Hematopoietic multipotent progenitor cell (in vitro differentiated cells): ENCODE measurements at places on chromosomes 2 and 18. TPM values are rescaled to one million over a fixed set of nuclear protein-coding genes. Genes with fewer than 3 reads are reported as not detected.

CHRND gene
- not detected for total RNA-seq

SYT4 gene
- total RNA-seq = under 0.01 TPM

PKDCC gene
- total RNA-seq = 0.27 TPM

MAP3K19 gene
- total RNA-seq = under 0.01 TPM

RAB12 gene
- total RNA-seq = 4.8 TPM

FOXI3 gene
- not detected for total RNA-seq

GRHL1 gene
- total RNA-seq = 0.54 TPM

- DNase-seq = no peak
Measured at GRCh38 chr18:48959921-48960920, 9.5 kb upstream of the SMAD7 start.

DNA sequence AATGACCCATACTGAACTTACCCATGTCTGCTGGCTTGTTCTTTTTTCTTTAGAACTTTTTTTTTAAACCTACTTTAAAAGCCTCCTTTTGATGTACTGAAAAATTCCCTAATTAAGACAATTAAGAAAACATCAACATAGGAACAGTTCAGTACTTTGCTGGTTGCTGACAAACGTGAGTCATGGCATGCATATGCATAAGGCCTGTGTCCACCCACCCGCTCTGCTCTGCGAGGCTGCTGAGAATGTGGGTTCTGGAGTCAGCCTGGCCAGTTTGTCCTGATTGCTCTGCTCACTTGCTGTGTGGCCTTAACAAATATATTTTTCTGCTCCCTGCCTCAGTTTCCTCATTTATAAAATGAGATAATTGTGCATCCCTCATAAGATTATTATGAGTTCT is 27.3 kb downstream of the LAMA3 start:
- DNase-seq = no peak

- DNase-seq = no peak
Measured at GRCh38 chr2:233758849-233759248, 1.2 kb upstream of the UGT1A1 start.

- DNase-seq = no peak
Measured at GRCh38 chr18:47817017-47817794, 113.3 kb downstream of the SMAD2 start.

DNA sequence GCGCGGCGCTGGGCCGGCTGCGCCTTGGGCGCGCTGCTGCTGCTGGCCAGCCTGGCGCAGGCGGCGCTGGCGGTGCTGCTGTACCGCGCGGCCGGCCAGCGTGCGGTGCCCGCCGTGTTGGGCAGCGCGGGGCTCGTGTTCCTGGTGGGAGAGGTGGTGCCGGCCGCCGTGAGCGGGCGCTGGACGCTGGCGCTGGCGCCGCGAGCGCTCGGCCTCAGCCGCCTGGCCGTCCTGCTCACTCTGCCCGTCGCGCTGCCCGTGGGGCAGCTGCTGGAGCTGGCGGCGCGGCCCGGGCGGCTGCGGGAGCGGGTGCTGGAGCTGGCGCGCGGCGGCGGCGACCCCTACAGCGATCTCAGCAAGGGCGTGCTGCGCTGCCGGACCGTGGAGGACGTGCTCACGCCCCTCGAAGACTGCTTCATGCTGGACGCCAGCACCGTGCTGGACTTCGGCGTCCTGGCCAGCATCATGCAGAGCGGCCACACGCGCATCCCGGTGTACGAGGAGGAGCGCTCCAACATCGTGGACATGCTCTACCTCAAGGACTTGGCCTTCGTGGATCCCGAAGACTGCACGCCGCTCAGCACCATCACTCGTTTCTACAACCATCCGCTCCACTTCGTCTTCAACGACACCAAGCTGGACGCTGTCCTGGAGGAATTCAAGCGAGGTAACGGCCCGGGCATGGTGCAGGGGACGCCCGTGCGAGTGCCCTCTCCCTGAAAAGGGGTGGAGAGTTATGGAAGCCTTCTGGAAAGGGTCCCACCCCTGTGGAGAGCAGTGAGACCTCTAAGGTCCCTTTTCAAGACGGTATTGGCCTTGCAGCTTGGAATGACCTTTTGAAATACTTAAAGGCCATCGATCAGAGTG is 1.0 kb downstream of the CNNM3 start:
- DNase-seq = no peak

GRCh38 chr2:225104971-225105370 is 62.7 kb upstream of the DOCK10 start:
- no peak for DNase-seq

DNA sequence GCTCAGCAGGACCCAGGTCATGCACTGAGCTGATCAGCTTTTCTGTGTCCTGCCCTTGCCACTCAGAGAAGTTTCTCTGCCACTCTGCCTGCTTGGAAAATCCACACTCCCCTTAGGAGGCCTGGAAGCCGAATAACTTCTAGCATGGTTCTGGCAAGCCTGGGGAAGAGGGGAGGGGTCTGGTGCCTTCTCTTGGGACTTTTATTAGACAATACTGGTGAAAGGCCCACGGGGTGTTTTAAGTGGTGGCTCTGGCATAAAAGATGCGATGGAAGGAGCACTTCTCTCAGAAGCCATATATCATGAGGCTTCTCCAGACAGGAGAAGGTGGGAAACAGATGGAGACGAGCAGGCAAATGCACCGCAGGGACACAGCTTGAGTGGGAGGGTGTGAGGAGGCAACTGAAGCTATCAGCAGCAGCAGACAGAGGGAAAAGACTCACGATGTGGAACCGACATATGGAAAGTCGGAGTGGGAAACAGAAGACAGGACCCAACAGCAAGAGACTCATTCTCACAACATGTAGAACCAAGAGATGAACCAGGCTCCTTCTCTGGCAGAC is 141.8 kb upstream of the CTNNA2 start:
- no peak for DNase-seq

DNA sequence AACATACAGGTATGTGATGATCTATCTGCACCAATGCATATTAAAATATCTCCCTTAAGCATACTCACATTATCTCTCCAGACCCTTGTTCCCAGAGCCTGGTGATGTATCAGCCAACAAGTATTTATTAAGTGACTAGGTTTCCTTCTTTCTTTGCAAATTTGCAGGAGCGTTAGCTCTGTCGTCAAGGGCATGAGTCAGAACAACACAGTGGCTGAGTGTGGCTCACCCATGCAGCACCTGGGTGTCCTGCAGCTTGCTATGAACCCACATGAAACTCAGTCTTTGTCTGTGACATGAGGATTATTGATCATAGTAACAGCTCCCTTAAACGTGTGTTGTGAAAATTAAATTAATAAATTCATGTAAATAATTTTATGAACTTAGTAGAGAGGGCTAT is 96.6 kb downstream of the PIEZO2 start:
- DNase-seq = no peak

- DNase-seq = no peak
Measured at GRCh38 chr2:149422337-149422990, 92.1 kb downstream of the LYPD6 start.

DNA sequence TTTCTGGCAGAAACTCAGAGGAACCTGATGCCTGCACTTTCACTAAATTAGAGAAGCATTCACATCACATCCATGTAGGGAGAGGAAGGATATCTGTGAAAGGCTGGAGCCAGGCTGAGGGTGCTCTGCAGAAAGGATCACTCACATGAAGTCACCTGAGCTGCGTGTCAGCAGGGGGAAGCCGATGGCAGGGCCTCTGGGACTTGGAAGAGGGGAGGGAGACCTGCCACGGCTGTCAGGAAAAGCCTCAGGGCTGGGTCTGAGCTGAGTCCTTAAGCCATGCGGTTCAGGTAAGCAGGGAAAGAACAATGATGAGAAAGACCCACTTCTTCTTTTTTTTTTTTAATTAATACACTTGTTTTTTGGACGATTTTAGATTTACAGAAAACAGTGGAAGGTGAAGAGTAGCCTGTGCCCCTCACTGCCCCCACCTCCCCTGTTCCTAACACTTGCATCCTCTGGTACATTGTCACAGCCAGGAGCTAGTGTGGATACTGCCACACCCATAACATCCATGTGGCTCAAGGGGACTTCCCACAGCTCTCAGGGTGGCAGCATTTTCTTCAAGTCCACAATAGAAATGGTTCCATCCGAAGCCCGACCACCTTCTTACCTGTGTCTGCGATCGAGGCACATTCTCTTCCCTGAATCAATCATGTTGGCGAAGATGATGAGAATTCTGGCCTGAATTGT is 156.5 kb upstream of the TPO start:
- DNase-seq = no peak

DNA sequence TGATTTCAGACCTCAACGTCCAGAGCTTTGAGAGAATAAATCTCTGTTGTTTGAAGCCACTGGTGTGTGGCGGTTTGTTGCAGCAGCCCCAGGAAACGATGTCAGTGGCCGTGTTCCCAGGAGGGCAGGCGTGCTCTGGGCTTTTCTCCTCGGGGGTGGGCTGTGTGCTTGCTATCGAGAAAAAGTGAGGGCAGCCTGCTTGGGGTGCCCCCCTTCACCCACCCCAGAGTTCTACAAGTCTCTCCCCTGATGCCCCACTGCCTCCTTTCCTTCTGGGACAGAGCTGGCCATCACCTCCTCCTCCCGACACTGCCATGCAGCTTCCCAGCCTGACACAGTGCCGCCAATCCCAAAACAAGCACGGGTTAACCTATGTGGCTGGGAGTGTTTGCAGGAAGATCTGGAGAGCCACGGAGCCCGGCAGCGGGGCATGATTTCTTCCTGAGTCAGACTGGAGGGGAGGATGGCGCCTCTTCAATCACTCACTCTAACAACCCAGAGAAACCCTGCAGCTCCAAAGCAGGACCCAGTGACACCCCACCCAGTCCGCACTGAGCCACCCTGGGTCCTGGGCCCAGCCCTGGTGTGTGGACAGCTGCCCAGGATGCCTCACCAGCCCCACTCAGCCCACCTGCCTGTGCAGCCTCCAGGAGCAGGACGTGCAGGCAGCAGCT is 213.7 kb upstream of the RAB6C start:
- no peak for DNase-seq

GRCh38 chr18:46069524-46069923 is 2.5 kb downstream of the PSTPIP2 start:
- DNase-seq = no peak

DNA sequence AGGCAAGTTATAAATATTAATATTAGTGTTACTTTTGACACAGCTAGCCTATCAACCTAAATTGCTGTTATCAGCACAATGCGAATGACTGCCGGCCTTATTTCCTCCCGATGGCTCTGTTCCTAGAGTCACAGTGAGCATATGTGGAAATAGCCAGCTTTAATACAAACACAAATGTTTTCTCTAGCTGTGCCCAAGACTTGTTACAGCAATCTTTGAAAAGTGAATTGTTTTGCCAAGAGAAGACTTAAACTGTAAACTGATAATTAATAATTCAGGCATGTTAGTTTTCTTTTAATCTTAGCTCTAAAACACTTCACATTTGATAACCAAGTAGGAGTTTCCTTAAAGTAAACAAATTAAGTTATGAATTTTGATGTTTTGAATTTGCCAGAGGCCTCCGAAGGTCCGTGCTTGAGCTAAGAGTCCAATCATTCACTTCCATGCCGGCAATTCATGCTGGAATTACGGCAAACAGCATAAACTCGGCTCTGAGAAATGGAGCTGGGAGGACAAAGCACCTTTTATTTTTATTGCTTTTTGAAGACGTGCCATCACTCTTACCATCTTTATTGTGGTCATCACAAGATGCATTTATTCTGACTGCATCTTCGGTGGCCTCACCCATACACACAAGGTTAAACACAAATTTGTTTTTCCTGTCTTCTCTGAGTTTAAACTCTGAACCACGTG is 184.5 kb upstream of the CWC22 start:
- no peak for DNase-seq

DNA sequence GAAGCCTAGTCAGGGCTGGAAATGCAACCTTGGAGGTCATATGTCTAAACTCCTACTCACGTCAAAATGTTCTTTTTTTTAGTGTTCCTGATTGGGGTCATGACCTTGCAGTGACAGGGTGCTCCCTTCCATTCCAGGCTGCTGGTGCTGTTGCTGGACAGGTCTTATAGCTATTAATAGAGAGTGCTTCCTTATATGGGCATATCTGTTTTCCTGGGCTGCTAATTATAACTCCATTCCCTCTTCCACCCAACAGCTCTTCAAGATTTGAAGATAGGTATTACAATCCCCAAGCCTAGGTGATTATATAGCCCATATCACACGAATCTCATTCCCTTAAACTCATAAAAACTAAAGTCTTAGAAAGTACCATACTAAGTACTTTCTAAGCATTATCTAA is 12.6 kb downstream of the HOXD3 start:
- no peak for DNase-seq

GRCh38 chr2:144946263-144946662 is 426.3 kb upstream of the ZEB2 start:
- DNase-seq = no peak

GRCh38 chr2:23289671-23290070 is 95.3 kb upstream of the KLHL29 start:
- no peak for DNase-seq

GRCh38 chr2:121281694-121282093 is 3.3 kb downstream of the TFCP2L1 start:
- no peak for DNase-seq

DNA sequence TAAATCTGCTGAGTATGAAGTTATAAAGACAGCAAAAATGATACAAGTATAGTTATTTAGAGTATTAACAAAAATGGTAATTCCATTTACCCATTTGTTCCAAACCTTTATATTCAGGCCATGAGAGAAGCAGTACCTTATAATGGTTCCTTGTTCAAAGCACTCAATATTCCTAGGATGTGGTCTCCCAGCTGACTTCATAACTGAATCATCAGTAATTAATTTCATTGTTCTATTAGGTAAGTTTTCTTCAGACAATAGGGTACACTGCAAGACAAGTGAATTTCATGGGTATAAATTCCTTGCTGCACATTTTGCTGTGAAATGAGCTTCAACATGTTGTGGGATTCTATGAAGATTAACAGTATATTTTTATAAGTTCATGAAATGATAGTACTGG is 550.8 kb upstream of the ZEB2 start:
- DNase-seq = no peak

GRCh38 chr2:51559026-51559425 is 527.1 kb upstream of the NRXN1 start:
- no peak for DNase-seq

DNA sequence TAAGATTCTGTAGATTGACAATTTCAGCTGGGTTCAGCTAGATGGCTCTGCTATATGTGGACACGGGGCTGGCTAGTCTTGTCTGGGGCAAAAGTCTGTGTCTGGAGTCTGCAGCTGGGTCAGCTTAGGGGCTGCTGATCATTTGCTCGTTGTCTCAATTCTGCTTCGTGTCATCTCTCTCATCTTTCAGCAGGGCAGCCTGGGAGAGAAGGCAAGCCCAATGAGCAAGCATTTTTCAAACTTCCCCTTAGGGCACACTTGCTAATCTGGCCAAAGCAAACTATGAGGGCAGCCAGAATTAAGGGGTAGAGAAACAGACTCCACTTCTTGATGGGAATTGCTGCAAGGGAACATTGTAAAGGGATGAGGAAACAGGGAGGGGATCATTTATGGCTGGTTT is 462.6 kb downstream of the SLC4A3 start:
- no peak for DNase-seq

DNA sequence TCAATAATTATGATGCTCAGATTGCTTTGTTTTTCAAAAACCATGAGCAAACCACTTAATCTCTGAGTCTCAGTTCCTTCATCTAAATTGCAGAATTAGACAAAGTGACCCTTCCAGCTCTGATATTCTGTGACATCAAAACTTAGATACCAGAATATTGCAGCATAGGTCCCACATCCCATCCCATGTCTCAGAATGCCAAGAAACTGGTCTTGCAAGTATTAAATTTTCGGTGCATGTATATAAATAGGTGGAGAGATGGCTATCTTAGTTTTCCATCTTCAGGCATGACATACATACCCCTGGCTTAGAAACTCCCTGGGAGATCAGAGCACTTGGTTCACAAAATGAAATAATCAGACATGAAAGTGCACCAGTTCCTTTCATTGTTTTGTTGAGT is 39.8 kb downstream of the WDR75 start:
- no peak for DNase-seq

GRCh38 chr2:105782123-105782522 is 37.4 kb downstream of the NCK2 start:
- DNase-seq = no peak
